ENCODE measurements at places on chromosomes 12 and 14.

DNA sequence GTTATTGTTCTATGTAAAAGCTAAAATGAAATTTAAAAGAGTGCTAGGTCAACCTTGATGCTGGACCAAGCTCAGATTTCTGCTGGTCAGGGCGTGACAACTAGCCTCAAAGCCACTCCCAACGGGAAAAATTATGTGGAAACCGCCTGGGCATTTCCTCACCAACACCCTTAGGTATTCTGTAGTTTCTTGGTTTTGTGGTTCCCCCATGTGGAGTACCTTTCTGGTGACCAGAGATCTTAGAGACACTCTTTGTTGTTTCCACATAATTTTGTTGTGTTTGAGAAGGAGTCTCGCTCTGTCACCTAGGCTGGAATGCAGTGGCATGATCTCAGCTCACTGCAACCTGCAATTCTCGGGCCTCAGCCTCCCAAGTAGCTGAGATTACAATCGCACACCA, 119.9 kb downstream of the DENND5B start:
- no peak for DNase-seq

DNA sequence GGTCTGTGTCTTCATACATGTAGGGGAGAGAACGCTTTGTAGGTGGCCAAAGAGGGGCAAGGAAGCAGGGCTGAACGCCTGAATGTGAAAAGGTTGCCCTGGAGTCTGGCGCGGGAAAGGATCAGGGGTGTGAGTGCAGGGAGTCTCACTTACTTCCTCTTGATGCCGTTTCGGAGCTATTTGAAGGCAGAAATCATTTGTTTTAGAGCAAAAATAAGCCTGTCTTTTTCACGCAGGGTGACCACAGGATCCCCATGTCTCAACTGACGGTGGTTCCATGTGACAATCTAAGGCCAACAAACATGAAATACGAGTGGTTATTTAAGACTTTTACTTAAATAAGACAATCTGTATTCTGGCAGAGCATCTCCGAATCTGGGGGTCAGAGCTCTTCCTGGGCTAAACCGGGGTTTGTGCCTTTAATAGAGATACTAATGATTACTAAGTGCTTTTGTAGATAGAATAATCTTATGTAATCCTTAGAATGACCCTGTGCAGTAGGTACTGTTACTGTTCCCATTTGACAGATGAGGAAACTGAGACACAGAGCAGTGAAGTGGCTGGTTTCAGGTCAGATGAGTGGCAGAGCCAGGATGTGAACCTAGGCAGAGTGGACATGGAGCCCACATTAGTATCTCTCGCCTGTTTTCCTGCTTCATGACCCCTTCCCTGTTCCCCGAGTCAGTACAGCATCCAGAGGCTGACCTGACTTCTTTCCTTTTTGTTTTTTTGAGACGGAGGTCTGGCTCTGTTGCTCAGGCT, 1.9 kb downstream of the BRI3BP start:
- no peak for DNase-seq

- no peak for DNase-seq
Measured at GRCh38 chr12:62692884-62693283, 226.3 kb downstream of the MON2 start.

DNA sequence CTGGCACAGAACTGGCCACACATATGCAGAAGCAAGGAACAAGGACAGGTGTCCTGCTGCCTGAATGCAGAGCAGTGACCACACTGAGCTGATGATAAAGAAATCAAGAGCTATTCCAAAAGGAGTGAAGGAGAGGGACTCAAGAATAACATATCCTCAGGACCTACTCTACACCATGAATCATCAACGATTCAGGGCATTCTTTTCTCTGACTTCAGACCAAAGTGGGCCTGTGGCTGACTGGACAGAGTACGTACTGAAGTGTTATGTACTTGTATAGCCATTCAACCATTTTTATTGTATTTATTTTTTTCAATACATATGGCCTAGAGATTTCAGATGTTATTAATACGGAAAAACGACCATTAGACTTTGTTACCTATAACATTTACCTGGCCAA, 177.5 kb upstream of the TMTC1 start:
- no peak for DNase-seq

DNA sequence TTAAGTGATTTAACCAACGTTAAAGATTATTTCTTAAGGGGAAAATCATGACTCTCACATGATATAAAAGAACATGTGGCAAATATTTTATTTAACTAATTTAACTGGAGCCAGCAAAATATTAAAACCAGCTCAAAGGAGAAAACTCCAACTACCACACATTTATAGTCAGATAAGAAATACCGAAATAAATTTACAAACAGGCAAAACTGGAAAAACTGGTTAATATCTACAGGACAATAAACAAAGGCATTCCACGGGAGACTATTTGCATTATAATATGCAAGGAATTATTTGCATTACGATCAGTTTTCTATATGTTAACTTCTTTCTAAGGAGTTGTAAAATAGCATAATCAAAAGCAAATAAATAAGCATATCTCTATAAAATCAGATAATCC, 13.8 kb upstream of the BCL2L14 start:
- no peak for DNase-seq
